ENCODE measurements at places on chromosomes 2 and 18. TPM values are rescaled to one million over a fixed set of nuclear protein-coding genes. Genes with fewer than 3 reads are reported as not detected.

DNA sequence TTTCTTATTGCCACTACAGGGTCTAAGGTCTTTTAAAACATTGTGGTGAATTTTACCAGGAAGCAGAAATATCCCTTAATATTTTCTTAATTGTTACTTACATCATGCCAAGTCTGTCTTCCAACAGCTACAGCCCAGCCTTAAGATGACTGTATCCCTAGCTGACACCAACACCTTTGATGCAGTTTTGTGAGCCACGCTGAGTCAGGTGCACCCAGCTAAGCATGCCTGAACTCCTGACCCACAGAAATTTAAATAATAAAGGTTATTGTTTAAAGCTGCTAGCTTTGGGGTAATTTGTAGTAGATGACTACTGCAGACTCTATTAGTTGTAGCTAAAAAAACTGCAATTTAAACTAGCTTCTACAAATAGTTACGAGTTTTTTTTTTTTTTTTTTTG is 1757.9 kb upstream of the LRRTM1 start:
- H3K4me3 ChIP-seq = no peak overlapping the region
- no peaks in the 10 kb centered on the region for H3K4me1 ChIP-seq
- H3K36me3 ChIP-seq = no peaks in the 10 kb centered on the region
- no peak overlapping the region for H3K27ac ChIP-seq
- no peak for DNase-seq

GRCh38 chr2:75102011-75102410 is 97.3 kb downstream of the TACR1 start:
- no peaks in the 10 kb centered on the region for H3K27me3 ChIP-seq
- H3K4me3 ChIP-seq = no peak overlapping the region
- DNase-seq = peak; percentile 8
- peaks cover 28% of the 10 kb centered on the region for H3K4me1 ChIP-seq
- no peaks in the 10 kb centered on the region for H3K36me3 ChIP-seq
- no peak overlapping the region for H3K27ac ChIP-seq

GRCh38 chr18:62437235-62438017 is 85.4 kb upstream of the ZCCHC2 start:
- peaks cover 23% of the 10 kb centered on the region for H3K4me1 ChIP-seq
- H3K36me3 ChIP-seq = no peaks in the 10 kb centered on the region
- peak; percentile 86 for DNase-seq
- peak overlapping the region; percentile 29 for H3K4me3 ChIP-seq
- H3K27me3 ChIP-seq = peaks cover 10% of the 10 kb centered on the region
- H3K27ac ChIP-seq = peak overlapping the region; percentile 35

The SP100 gene
- 149 TPM for total RNA-seq

The CCDC88A gene
- 54.3 TPM for total RNA-seq

DNA sequence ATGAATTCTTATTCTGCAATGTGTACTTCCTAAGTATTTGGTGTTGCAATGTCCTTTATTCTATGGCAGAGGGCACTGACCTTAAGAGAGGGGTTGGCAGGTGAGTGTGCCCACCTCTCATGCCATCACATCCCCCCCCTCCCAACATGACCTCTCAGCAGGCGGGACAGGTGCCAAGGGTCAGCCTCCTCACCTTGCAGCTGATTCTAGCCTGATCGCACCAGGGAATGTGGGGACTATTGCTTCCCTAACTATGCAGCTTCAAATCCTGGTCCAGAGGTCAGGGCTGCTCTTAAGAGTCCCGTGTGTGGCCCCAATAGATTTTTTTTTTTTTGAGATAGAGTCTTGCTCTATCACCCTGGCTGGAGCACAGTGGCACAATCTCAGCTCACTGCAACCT is 9.5 kb downstream of the HJURP start:
- peaks cover 91% of the 10 kb centered on the region for H3K36me3 ChIP-seq
- no peaks in the 10 kb centered on the region for H3K4me1 ChIP-seq
- H3K4me3 ChIP-seq = no peak overlapping the region
- H3K27ac ChIP-seq = no peak overlapping the region

DNA sequence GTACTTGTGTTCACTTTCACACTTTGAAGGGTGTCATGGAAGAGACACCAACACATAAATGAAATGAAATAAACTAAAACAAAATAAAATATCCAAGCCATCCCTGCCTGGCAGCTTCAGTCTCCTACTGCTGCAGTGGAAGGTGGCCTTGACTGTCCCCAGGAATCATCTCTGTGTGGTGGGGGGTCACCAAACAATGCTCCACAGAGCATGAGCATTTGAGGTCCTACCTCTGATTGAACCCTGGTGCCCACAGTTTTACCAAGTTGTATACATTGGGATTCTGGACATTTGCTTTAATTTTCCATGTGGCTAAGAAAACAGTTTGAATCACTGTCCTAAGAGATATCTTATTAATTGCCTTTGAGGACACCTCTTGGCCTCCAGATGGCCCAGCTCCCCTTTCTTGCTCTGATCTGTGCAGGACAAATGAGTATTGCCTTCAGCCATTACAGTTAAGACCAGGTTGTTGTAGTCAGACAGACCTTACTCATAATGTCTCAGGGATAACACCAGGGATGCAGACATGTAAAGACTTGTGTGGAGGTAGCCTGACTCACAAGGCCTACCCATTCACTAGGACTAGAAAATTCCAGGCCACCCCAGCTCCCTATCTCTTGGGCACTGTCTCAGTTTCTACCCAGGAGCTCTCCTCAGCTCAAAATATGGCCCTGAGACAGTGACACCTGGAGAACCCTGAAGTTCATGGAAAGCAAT is 195.0 kb downstream of the MYCN start:
- H3K4me3 ChIP-seq = no peak overlapping the region
- no peaks in the 10 kb centered on the region for H3K4me1 ChIP-seq
- no peak overlapping the region for H3K27ac ChIP-seq

DNA sequence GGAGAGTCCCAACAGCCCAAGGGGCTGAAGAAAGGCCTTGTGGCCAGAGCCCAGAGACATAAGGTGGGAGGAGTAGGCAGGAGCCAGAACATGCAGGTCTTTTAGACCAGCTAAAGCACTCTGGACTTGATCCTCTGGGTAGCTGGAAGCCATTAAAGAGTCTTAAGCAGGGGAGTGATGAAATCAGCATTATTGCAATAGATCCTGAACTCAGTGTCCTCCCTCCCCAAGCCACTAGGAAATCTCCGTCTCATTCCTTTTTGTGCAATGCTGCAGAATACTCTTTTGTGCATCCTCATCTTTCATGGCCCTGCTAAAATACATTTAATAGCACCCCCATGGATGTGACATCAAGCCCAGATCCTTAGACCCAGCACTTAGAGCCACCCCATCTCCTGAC is 58.6 kb upstream of the ZCCHC2 start:
- no peaks in the 10 kb centered on the region for H3K4me1 ChIP-seq
- H3K27ac ChIP-seq = no peak overlapping the region
- no peak overlapping the region for H3K4me3 ChIP-seq
- DNase-seq = no peak
- H3K36me3 ChIP-seq = no peaks in the 10 kb centered on the region

The PIEZO2 gene
- 46.7 TPM for total RNA-seq

GRCh38 chr2:123563515-123563914 is 461.6 kb upstream of the CNTNAP5 start:
- H3K27me3 ChIP-seq = no peaks in the 10 kb centered on the region
- no peak overlapping the region for H3K4me3 ChIP-seq
- no peaks in the 10 kb centered on the region for H3K4me1 ChIP-seq
- no peak for DNase-seq

The CAVIN2 gene
- 1.8 TPM for total RNA-seq

DNA sequence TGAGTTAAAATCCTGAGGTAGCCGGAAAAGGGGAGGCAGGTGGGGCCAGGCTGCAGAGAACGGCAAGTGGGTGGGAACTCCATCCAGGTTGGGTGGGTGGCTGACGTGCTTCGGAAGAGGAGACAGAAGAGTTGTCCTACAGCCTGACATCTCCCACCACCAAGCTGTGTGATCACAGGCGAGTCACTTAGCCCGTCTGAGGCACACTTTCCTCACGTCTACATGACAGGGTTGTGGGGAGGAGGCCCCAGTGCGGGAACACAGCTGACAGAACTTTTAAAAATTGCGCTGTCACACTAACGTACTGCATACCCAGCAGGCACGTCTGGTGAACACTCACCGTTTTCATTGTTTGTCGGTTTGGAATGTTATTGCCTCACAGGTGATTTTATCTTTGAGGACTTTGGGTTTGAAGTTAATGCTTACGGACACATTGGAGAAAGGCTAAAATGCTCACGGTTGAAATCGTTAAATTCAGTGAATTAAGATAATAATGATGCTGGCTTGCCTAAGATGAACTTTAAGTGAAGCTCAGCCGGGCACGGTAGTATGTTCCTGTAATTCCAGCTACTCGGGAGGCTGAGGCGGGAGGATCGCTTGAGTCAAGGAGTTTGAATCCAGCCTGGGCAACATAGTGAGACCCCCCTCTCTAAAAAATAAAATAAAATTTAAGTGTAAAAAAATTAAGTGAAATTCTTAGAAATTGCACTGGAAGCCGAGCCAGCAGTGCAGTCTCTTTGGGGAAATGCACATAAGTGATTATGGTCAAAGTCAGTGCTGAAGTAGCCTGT is 8.9 kb downstream of the EMILIN2 start:
- H3K4me3 ChIP-seq = no peak overlapping the region
- H3K27me3 ChIP-seq = peaks cover 12% of the 10 kb centered on the region
- H3K27ac ChIP-seq = no peak overlapping the region
- no peak for DNase-seq
- H3K36me3 ChIP-seq = no peaks in the 10 kb centered on the region
- H3K4me1 ChIP-seq = peaks cover 15% of the 10 kb centered on the region

DNA sequence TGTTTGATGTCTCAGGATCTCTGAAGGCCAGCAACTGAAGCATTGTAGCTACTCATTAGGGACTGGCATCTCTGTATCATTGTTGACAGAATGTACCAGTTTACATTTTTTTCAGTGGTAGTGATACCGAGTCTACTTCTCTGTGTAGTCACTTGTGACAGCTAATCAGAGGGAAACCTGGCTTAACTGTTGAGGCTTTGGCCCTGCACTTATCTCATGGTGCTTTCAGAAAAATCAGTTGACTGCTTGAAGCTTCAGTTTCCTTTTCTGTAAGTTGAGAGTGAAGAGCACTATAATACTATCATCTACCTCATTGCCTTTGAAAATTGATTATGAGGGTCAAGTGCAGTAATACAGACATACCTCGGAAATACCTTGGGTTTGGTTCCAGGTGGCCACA is 90.0 kb downstream of the COMMD1 start:
- no peak overlapping the region for H3K4me3 ChIP-seq
- DNase-seq = no peak
- H3K36me3 ChIP-seq = no peaks in the 10 kb centered on the region
- H3K27me3 ChIP-seq = no peaks in the 10 kb centered on the region
- H3K4me1 ChIP-seq = no peaks in the 10 kb centered on the region

The GALR1 gene
- total RNA-seq = not detected

GRCh38 chr2:70073493-70073892 is 13.8 kb upstream of the PCBP1 start:
- H3K36me3 ChIP-seq = peaks cover 18% of the 10 kb centered on the region
- peaks cover 18% of the 10 kb centered on the region for H3K4me1 ChIP-seq
- DNase-seq = no peak
- H3K4me3 ChIP-seq = no peak overlapping the region
- no peak overlapping the region for H3K27ac ChIP-seq
- H3K27me3 ChIP-seq = no peaks in the 10 kb centered on the region

DNA sequence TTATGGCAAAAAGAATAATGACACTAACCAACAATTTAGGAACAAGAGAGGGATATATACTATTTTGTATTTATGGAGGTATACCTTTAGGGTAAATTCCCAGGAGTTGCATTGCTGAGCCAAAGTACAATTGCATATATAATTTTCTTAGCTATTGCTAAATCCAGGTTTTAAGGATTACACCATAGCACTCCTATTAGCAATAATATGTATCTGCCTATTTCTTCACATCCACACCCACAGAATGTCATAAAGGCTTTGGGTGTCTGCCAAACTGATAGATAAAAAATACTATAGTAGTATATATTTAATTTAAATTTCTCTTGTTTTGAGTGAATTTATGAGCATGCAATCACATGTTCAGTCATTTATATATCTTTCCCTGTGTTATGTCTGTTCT is 11.5 kb upstream of the SERPINB13 start:
- H3K36me3 ChIP-seq = no peaks in the 10 kb centered on the region
- no peak overlapping the region for H3K27ac ChIP-seq
- H3K27me3 ChIP-seq = peaks cover 4% of the 10 kb centered on the region

DNA sequence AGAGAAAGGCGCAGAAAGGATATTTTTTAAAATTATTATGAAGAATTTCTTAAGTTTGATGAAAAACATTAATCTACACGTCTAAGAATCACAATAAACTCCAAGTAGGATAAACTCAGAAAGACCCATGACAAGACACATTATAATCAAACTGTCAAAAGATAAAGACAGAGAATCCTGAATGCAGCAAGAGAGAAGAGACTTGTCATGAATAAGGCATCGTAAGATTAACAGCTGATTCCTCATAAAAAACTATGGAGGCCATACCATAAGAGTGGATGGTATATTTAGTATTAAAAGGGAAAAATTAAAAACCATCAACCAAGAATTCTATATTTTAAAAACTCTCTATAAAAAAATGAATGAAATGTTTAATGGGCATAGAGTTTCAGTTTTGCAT is 39.1 kb downstream of the SRBD1 start:
- H3K27me3 ChIP-seq = no peaks in the 10 kb centered on the region
- H3K27ac ChIP-seq = no peak overlapping the region
- no peak for DNase-seq
- H3K36me3 ChIP-seq = no peaks in the 10 kb centered on the region

DNA sequence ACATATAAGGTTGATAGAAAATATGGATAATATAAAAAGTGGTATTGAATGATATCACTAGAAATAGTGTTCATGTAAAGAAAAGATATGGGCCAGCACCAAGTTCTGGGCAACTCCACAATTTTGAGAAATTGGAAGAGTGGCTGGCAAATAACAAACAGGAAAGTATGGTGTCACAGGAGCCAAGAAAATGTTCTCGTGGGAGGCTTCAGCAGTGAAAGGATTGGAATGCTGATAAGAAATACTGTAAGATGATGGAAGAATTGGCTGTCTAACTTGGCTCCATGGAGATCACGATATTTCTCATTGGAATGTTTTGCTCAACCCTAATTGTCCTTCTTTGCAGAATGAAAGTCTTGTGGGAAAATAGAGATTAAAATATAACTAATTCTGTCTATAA is 856.8 kb downstream of the DPP10 start:
- no peaks in the 10 kb centered on the region for H3K4me1 ChIP-seq
- DNase-seq = no peak
- H3K27ac ChIP-seq = no peak overlapping the region

The GNAL gene
- 0.59 TPM for total RNA-seq

Data from osteoblast (primary cell).